T-helper 2 cell (primary cell): ENCODE measurements at places on chromosomes 11 and 22.

DNA sequence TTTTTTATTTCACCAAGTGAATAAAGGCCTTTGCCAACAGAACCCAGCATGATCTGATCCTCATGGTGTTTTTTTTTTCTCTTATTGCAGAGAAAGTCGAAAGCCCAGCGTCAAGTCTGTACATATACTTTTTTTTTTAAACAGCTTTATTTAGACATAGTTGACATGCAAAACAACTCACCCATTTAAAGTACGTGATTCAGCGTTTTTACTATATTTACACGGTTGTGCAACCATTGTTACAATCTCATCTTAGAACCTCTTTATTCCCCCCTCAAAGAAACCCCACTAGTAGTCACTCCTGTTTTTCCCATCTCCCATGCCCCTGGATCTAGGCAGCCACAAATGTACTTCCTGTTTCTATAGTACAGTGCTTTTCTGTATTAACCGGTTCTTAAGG, 20.6 kb upstream of the AP1B1 start:
- DNase-seq: no peak

- DNase-seq: no peak
Observed at GRCh38 chr22:47308886-47309285, 546.4 kb downstream of the TBC1D22A start.

DNA sequence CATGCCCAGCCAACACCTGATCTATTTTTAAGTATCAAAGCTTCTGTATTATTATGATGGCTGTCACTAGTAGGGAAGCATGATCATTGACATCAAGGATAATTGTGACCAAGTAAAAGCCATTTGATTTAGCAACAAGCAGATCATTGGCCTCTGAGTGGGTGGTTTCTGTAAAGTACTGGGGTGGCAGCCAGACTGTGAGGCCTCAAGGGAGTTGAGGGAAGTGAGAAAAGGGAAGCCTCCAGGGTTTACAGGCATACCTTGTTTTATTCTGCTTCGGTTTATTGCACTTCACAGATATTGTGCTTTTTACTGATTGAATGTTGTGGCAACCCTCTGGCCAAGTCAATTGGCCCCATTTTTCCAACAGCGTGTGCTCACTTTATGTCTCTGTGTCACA, 60.1 kb downstream of the PRR5L start:
- DNase-seq: no peak

- no peak for DNase-seq
Observed at GRCh38 chr11:205221-206001, 1.8 kb downstream of the BET1L start.

- DNase-seq: peak; percentile 88
Observed at GRCh38 chr22:28674121-28674563, 5.5 kb downstream of the TTC28 start.

- DNase-seq: no peak
Observed at GRCh38 chr22:20273758-20274181, 5.7 kb upstream of the RTN4R start.

DNA sequence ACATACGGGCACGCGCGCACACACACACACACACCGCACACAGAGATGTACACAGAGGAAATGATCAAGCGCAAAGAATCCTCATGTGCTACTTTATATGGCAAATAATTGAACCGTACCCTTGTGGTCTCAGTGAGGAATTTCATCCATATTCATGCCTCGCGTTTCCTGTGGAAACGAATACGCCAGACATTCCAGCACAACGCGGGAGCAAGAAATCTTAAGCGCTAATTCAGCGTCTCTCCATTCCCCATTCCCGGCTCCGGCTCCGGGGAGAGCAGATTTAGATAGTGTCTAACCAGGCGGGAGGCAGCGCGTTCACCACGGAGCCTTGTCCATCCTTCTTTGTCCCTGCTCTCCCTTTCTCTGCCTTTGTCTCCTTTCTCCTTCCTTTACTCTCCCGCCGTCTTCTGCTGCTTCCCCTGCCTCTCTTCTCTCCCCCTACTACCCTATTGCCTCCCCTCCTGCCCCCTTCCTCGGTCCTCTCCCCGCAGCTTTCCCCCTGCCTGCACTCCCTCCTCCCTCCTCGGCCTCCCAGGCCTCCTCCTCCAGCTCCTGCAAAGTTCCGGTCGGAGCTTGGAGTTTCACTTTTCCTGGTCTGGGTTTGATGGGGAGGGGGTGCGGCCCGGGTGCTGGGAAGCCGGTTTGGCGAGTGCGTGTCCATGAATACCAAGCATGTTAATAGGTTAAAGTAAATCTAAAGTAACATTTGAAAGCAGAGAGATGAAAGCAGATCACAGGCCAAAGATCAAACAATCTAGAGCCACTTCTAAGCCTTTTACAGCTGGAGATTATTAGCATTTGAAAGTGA, 579.3 kb downstream of the BUD13 start:
- DNase-seq: no peak

- no peak for DNase-seq
Observed at GRCh38 chr11:32344946-32345345, 90.4 kb downstream of the WT1 start.

GRCh38 chr11:124174001-124174583, 9.1 kb upstream of the OR10D3 start:
- DNase-seq: no peak

GRCh38 chr22:43288807-43289420, 54.3 kb downstream of the SCUBE1 start:
- no peak for DNase-seq

DNA sequence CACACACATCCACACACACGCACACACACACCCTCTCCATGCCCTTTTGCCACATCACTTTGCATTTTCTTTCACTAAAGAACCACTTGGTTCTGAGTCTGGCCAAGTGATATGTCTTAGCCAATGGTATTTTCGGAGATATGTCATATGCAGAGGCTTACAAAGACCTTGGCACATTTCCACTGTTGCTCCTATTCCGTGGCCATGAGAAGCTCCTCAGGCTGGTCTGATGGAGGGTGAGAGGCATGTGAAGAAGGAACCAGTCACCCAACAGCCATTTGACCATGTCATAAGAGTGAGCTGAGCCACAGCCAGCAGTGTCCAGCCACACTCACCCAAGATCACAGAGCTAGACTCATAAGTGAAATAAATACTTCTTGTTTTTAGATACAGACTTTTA, 212.6 kb upstream of the NAV2 start:
- DNase-seq: no peak

GRCh38 chr11:77136074-77136473, 8.0 kb downstream of the MYO7A start:
- no peak for DNase-seq

DNA sequence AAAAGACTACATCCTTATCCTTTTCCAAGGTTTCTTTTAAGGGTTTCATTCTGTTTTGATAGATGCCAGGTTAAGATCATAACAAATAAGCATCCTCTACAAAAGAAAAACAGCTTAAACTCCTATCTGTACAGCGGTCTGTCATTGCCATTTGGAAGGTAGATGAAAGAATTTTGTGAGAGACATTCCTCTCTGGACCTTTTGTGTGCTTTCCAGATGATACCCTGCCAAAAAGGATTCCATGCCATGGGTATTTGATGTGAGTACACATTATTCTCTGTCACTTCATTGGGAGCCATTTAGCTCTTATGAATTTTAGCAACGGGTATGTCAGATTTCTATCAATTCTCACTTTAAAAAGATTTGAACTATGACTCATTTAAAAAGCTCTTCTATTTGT, 153.7 kb downstream of the GRIA4 start:
- no peak for DNase-seq

DNA sequence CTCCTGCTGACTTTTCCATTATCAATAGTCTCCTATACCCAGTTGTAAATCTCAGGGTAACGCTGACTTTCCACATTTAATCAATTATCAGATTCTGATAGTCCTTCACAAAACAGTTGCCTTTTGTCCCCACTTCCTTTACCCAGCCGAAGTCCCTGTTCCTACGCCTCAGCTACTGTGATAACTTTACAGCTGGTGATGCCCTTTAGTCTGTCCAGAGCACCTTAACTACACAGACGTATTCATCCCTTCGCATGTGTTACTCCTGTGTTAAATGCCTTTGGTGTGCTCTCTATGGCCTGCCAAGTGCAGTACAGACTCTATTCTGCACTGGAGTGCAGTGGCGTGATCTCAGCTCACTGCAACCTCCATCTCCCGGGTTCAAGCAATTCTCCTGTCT, 20.2 kb downstream of the SSH3 start:
- DNase-seq: no peak
